ENCODE measurements at places on chromosomes 7 and 10.
A peak's percentile ranks its signal among the peaks of the same experiment; 100 is the strongest.

- peak overlapping the region; percentile 75 for H3K4me3 ChIP-seq
- no peaks in the 10 kb centered on the region for H3K36me3 ChIP-seq
- no peaks in the 10 kb centered on the region for H3K4me1 ChIP-seq
- peak; percentile 33 for DNase-seq
- peaks cover 26% of the 10 kb centered on the region for H3K27me3 ChIP-seq
- H3K27ac ChIP-seq: no peak overlapping the region
Measured at GRCh38 chr7:130732980-130733930, 752 bp downstream of the KLF14 start.

DNA sequence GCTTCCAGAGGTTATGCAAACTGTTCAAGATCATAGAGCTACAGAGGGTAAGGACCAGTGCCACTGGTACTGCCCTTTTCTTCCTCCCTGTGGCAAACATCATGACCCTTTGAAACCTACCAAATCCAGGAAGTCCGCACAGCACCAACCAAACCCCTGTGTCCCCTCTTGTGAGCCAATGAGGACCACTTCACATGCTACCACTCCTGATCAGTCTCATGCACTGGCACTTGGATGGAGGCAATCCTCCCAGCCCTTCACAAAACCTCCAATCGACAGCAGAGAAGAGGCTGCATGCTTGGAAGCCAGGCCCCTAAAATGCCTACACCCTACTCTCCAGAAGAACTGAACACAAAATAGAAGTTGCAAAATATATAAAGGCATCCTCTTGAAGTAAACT is 248.0 kb downstream of the TNS3 start:
- H3K4me3 ChIP-seq: no peak overlapping the region
- no peak overlapping the region for H3K27ac ChIP-seq
- peaks cover 22% of the 10 kb centered on the region for H3K36me3 ChIP-seq
- no peak for DNase-seq
- H3K27me3 ChIP-seq: no peaks in the 10 kb centered on the region

DNA sequence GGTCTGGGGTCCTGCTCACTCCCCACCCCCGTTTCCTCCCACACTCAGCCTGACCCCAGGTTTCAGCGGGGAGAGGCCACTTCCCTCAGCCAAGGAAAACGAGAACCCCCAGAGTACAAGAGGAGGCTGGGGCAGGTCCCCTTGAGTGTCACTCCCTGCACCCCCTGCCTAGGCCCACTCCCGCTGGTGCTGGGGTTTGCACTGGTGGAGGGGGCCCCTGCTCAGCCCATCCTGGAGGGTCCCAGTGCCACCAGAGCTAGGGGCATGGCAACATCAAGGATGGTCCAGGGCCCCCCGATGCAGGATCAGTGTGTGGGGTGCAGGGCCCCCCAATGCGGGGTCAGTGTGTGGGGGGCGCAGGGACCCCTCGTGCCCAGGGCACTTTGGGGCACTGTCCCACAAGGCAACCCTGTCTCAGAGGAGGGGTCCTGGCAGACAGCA is 70.5 kb upstream of the KCTD7 start:
- H3K27ac ChIP-seq: peak overlapping the region; percentile 13
- no peak for DNase-seq
- no peak overlapping the region for H3K4me3 ChIP-seq
- H3K27me3 ChIP-seq: no peaks in the 10 kb centered on the region
- H3K36me3 ChIP-seq: peaks cover 12% of the 10 kb centered on the region

GRCh38 chr10:98314532-98315284 is 46.7 kb upstream of the LOXL4 start:
- H3K36me3 ChIP-seq: no peaks in the 10 kb centered on the region
- H3K4me1 ChIP-seq: peaks cover 4% of the 10 kb centered on the region

DNA sequence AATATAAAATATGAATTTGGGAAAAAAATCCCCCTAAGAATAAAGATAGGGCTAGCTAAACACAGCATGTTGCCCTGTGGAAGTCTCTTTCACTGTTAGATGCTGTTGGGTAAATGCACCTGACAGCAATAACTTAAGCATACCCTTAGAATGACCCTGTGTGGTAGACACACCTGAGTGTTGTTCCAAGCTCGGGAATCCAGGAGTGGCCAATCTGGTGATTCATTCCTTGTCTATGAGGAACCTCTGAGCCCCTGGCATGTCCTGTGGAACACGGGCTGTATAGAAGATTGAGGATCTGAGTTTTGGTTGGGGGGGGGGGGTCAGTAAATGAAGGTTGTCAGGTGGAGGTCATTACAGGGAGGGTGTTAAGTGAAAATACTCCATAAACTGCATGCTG is 730.0 kb upstream of the IGFBP3 start:
- no peak overlapping the region for H3K27ac ChIP-seq
- no peak overlapping the region for H3K4me3 ChIP-seq
- no peaks in the 10 kb centered on the region for H3K36me3 ChIP-seq
- no peaks in the 10 kb centered on the region for H3K4me1 ChIP-seq
- no peak for DNase-seq
- no peaks in the 10 kb centered on the region for H3K27me3 ChIP-seq

- no peak for DNase-seq
- H3K27me3 ChIP-seq: no peaks in the 10 kb centered on the region
- H3K4me1 ChIP-seq: peaks cover 3% of the 10 kb centered on the region
- H3K4me3 ChIP-seq: no peak overlapping the region
Measured at GRCh38 chr10:77592510-77592909, 45.1 kb downstream of the KCNMA1 start.

DNA sequence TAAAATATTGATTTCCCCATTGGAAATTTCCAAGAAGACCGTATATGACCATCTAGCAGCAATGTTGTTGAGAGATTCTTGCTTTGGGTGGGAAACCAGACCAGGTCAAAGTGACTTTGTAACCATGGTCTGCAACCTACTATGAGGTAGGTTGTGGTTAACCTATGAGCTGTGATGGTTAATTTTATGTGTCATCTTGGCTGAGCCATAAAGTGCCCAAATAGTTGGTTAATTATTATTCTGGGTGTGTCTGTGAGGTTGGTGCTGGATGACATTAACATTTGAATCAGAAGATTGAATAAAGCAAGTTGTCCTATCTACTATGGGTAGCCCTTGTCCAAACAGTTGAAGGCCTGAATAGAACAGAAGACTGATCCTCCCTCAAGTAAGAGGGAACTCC is 18.3 kb upstream of the RALA start:
- peaks cover 10% of the 10 kb centered on the region for H3K27me3 ChIP-seq
- no peaks in the 10 kb centered on the region for H3K36me3 ChIP-seq
- DNase-seq: no peak
- H3K4me3 ChIP-seq: no peak overlapping the region

DNA sequence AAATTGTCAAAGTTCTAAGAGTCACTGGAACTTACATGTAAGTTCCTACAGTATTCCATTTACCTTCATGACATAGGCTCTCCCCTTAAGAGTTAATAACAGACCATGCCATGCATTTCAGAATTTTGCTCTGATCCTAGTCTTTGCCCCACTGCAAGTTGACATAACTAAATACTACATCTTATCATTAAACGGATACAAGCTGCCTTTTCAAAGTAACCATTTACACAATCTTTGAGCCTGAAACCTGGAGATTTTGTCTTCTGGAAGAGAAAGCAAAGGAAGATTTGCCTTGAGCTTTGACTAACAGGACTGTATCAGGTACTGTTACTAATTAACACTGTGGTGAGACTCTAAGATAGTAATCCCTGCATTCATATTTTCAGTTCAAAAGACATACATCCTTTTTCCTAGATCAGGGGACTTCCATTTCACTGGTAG is 9.3 kb upstream of the AKR1D1 start:
- no peaks in the 10 kb centered on the region for H3K36me3 ChIP-seq
- no peak overlapping the region for H3K4me3 ChIP-seq
- no peak for DNase-seq
- no peaks in the 10 kb centered on the region for H3K4me1 ChIP-seq

GRCh38 chr7:27560706-27561235 is 101.9 kb downstream of the HIBADH start:
- no peak overlapping the region for H3K4me3 ChIP-seq
- H3K27me3 ChIP-seq: no peaks in the 10 kb centered on the region
- H3K36me3 ChIP-seq: peaks cover 10% of the 10 kb centered on the region
- no peaks in the 10 kb centered on the region for H3K4me1 ChIP-seq
- no peak overlapping the region for H3K27ac ChIP-seq

All from memory B cell (primary cell).